ENCODE measurements at places on chromosomes 6 and 20.

DNA sequence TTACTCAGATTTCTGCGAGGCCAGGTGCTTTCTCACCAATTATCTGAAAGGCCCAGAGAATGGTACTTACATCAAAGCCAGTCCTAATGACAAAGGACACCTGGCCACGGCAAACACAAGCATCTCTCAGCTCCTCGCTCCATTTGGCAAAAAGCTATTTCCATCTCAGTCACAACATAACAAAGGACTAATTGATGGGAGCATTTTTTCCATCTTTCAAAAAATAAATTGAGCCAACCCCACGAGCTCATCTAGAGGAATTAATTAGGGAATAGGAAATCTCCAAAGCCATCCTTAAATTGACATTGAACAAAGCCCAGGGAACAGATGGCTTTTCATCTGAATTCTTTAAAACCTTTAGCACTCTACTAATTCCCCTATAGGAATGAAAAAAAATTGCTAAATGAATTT lies 236.7 kb downstream of the HAO1 start:
- DNase-seq = no peak

- no peak for DNase-seq
Observed at GRCh38 chr6:30560930-30561329, 3.8 kb downstream of the PRR3 start.

DNA sequence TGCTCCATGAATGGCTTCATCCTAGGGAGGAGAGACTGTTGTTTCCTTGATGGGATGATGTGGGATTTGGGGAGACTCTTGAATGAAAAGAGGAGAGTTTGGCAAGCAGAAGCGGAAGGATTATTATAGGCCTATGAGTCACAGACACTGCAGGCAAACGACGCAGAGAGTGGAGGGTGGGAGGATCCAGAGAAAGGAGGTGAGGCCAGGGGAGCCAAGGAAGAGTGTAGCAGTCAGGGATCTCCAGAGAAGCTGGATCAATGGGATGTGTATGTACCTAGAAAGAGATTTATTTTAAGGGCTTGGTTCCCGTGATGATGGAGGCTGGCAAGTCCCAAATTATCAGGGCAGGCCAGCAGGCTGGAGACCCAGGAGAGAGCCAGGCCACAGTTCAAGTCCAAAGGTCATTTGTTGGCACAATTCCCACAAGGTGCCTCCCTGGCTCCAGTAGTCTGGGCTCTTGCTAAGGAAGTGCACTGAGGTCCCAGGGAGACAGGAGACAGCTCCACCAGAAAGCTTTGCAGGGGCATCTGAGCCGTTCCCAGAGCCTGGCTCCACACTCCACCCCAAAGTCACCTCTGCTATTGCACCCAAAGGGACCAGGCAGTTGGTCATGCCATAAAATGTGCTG lies 76.0 kb downstream of the ADTRP start:
- peak; percentile 68 for DNase-seq

GRCh38 chr20:46414608-46415007 lies 8.2 kb upstream of the ELMO2 start:
- no peak for DNase-seq

Measured in EH (cell line).